Large intestine (tissue), 12 donors: ENCODE measurements at places on chromosomes 6 and 20. TPM values are rescaled to one million over a fixed set of nuclear protein-coding genes. Genes with fewer than 3 reads are reported as not detected.

FERMT1 gene
- 21.4 TPM for polyA plus RNA-seq

GABRR1 gene
- polyA plus RNA-seq = 0.06 TPM

SSTR4 gene
- not detected for polyA plus RNA-seq

CD93 gene
- 17.3 TPM for polyA plus RNA-seq

DNA sequence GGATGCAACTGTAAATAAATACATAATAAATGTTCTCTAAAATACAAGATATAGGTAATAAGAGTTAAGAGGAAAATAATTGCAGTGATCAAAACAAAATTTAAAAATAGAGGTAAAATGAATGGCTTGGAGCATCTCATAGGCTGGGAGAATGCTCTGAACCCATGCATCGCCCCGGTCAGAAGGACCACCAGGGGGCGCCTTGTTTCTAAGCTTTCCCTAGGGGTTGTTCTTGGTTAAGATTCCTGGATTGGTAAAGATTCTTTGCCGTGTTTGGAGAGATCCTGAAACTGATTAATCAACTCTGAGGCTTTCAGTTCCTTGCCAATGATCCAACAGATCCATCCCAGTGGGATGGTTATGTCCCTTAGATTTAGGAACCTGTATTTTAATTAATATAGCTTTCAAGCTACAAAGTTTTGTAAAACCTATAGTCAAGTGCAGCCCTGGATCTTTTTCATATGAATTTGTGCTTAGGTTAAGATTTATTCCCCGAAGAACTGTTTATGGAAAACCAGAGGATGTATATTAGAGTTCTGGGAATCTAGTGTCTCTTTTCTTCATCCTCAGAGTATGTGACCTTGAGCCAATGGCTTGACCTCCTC is 45.3 kb upstream of the PRELID3B start:
- peak; percentile 47 for DNase-seq
- H3K27ac ChIP-seq = no peak overlapping the region
- no peaks in the 10 kb centered on the region for H3K36me3 ChIP-seq
- H3K27me3 ChIP-seq = no peaks in the 10 kb centered on the region
- no peaks in the 10 kb centered on the region for H3K4me1 ChIP-seq

DNA sequence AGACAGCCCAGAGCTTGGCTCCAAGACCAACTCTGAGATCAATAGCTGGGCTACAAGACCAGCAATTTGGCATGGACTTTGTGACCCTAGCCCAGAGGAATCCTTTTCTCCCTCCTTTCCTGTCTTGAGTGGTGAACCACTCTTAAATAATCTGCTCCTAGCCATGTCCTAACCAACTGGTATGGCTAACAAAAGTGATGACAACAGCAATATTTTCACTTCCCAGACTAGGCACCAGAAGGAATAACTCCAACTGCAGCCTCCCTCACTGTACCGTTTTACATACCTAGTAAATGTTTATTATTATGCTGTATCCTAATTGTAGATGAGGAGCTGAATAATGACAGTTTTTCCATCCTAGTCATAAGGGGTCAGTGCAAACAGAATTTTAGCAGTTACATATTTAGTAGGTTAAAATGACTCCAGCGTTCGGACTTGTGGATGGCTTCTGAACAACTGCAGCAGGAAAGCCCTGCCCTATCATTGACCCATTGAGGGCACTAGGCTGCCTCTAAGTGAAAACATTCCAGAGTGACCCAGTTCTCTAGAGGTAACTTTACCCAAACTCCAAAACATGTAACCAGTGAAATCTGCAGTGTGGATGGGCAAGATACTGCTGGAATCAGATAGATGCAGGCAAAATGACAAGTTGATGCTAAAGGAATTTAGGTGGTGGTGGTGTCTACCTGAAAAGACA is 77.1 kb downstream of the SH3BGRL2 start:
- H3K36me3 ChIP-seq = no peaks in the 10 kb centered on the region
- no peaks in the 10 kb centered on the region for H3K27me3 ChIP-seq
- no peaks in the 10 kb centered on the region for H3K4me1 ChIP-seq
- no peak for DNase-seq
- no peak overlapping the region for H3K4me3 ChIP-seq

GRCh38 chr6:163263998-163264661 is 150.4 kb upstream of the QKI start:
- H3K4me3 ChIP-seq = no peak overlapping the region
- no peaks in the 10 kb centered on the region for H3K27me3 ChIP-seq
- no peaks in the 10 kb centered on the region for H3K36me3 ChIP-seq
- no peaks in the 10 kb centered on the region for H3K4me1 ChIP-seq

- H3K36me3 ChIP-seq = no peaks in the 10 kb centered on the region
- peaks cover 35% of the 10 kb centered on the region for H3K4me1 ChIP-seq
- no peak for DNase-seq
- no peaks in the 10 kb centered on the region for H3K27me3 ChIP-seq
- no peak overlapping the region for H3K27ac ChIP-seq
These were observed 51.9 kb downstream of the ERMARD start for GRCh38 chr6:169803271-169803811.

- H3K27me3 ChIP-seq = no peaks in the 10 kb centered on the region
- no peaks in the 10 kb centered on the region for H3K4me1 ChIP-seq
- no peak overlapping the region for H3K27ac ChIP-seq
- no peaks in the 10 kb centered on the region for H3K36me3 ChIP-seq
- H3K4me3 ChIP-seq = no peak overlapping the region
These were observed 234.9 kb downstream of the BCKDHB start for GRCh38 chr6:80341330-80341729.

GRCh38 chr6:69953491-69953890 is 87.1 kb downstream of the COL19A1 start:
- no peaks in the 10 kb centered on the region for H3K27me3 ChIP-seq
- no peaks in the 10 kb centered on the region for H3K36me3 ChIP-seq
- no peaks in the 10 kb centered on the region for H3K4me1 ChIP-seq
- no peak overlapping the region for H3K27ac ChIP-seq

DNA sequence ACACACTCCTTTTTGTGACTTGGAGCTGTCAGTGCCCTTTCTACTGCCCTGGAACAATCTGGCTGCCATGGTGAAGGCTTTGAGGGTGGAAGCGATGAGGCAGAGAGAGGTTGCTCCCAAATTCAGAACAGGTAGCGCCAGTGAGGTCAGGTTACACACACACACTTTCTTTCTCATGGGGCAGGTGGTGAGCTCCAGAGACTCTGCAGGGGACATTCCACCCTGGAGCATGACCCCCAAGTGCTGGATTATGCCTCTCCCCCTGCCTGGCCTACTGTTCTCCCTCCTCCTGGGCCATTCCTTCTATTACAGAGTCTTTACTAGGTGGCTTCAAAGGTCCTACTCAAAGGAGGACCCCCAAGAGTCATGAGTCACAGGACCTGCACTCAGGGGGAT is 98.0 kb downstream of the EYA2 start:
- H3K36me3 ChIP-seq = no peaks in the 10 kb centered on the region
- H3K27me3 ChIP-seq = peaks cover 4% of the 10 kb centered on the region
- H3K4me1 ChIP-seq = no peaks in the 10 kb centered on the region

- H3K4me3 ChIP-seq = no peak overlapping the region
- no peaks in the 10 kb centered on the region for H3K4me1 ChIP-seq
- H3K27me3 ChIP-seq = no peaks in the 10 kb centered on the region
- H3K36me3 ChIP-seq = no peaks in the 10 kb centered on the region
- H3K27ac ChIP-seq = no peak overlapping the region
- DNase-seq = no peak
These were observed 93.3 kb downstream of the EDN1 start for GRCh38 chr6:12383448-12383847.

GRCh38 chr6:146290589-146290901 is 253.1 kb upstream of the RAB32 start:
- no peaks in the 10 kb centered on the region for H3K4me1 ChIP-seq
- H3K27ac ChIP-seq = no peak overlapping the region
- no peaks in the 10 kb centered on the region for H3K27me3 ChIP-seq
- no peak overlapping the region for H3K4me3 ChIP-seq
- DNase-seq = no peak

GRCh38 chr6:32622545-32623401 is 14.4 kb upstream of the HLA-DQA1 start:
- no peak overlapping the region for H3K27ac ChIP-seq
- no peaks in the 10 kb centered on the region for H3K4me1 ChIP-seq
- H3K36me3 ChIP-seq = no peaks in the 10 kb centered on the region

DNA sequence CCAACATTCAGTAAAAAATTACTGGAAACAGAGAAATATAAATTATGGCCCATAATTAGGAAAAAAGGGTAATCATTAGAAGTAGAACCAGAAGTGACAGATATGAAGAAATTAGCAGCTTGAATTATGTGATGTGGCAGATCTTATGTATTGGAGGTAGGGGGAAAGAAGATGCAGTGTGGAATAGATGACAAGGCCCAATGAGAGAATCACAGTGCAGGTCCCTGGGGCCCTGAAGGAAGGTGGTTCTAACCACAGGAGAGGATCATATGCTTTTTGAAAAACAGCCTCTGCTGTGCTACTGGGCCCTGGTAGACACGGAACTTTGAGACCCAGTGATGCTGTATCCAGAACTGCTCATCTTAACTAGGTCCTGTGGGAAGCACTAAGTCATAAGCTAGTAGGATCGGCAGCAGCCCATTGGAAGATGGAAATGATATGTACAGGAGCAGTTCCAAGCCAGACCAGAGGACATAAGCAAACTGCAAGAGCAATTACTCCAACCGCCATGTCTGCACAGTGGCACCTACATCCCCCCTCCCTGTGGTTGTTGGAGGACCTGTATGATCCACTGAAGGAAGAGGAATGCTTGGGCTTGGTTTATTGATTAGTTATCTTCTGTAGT is 14.2 kb downstream of the HEBP2 start:
- H3K36me3 ChIP-seq = peaks cover 27% of the 10 kb centered on the region
- H3K4me3 ChIP-seq = no peak overlapping the region
